Mammary epithelial cell (primary cell): ENCODE measurements at places on chromosomes 4 and X.
A peak's percentile ranks its signal among the peaks of the same experiment; 100 is the strongest.

GRCh38 chr4:17523662-17524061 is 8.7 kb downstream of the CLRN2 start:
- no peak for DNase-seq

DNA sequence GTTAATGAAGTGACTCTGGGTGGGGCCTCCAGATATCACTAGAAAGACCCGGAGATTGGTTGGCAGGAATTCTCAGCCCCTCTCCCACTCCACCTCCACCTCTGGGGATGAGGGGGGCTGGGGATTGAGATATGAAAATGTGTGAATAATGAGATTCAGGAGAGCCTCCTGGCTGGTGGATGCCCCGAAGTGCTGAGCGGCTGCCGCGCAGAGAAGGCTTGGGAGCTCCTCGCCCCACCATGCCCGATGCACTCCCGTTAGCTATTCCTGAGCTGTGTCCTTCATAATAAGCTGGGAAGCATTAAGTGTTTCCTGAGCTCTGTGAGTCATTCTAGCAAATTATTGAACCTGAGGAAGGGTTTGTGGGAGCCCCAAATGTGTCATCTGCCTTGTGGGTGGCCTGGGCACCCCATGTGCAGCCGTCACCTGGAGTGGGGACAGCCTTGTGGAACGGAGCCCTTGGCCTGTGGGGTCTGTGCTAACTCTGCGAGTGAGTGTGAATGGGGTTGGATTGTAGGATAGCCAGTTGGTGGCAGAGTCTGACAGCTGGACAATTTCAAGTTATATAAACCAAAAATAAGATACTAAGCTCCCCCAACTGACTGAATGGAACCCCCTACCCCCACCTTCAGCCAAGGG is 4.4 kb upstream of the MAEA start:
- no peak for DNase-seq

GRCh38 chrX:48785186-48785539 is 1.2 kb upstream of the GATA1 start:
- DNase-seq: no peak

DNA sequence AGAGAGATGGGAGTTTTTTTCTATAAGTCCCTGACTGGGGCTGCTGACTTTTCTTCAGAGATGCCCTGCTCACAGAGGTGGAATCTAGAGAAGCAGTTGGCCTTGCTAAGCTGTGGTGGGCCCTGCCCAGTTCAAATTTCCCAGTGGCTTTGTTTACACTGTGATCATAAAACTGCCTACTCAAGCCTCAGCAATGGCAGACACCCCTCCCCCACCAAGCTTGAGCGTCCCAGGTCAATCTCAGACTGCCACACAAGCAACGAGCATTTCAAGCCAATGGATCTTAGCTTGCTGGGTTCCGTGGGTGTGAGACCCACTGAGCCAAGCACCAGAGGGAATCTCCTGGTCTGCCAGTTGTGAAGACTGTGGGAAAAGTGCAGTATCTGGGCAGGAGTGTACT is 199.8 kb upstream of the WDFY3 start:
- DNase-seq: no peak

GRCh38 chr4:126470862-126471261 is 1156.1 kb downstream of the FAT4 start:
- no peak for DNase-seq

- DNase-seq: no peak
Observed at GRCh38 chr4:75031775-75032174, 98.9 kb downstream of the PARM1 start.

DNA sequence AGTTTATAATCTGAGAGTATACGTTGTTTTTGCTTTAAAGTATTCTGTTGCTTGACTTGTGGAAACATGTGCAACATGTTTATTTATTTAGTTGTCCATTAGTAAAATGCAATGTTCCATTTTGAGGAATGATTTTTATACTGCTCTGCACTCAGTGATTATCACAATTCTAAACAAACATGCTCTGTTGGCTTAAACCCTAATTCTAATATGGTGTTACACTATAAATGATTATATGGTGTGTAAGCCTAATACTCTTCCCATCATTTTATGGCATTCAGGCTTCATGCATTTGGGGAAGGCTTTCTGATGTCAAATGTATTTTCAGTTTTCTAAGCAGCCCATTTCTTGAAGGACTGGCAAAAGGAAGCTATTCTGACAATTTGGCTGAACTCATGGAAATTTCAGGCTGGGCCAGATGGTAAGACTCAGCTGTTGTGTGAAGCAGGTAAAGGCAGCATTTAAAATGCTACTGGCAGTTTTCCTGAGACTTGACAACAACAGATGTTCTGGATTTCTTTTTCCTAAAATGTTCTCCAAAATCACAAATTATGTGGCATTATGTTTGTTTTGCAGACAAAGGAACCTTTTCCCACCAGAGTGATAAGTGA is 336.7 kb upstream of the GNPDA2 start:
- no peak for DNase-seq

DNA sequence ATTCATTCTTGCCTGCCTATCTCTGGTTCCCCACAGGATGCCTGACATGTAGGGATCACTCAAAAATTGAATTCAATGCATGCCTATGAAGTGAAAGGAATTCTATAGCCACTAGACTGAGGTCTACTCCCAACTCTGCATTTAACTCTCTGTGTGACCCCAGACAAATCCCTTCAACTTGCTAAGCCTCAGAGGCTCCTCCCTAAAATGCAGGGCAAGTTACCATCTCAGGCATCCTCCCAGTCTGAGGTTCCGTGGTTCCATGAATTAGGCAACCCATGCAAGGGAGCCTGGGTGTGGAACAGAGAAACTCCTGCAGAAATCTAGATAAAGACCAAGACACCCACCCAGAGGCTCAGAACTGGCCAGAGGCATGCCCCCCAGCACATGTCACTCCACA is 6.6 kb downstream of the SRPX start:
- no peak for DNase-seq

DNA sequence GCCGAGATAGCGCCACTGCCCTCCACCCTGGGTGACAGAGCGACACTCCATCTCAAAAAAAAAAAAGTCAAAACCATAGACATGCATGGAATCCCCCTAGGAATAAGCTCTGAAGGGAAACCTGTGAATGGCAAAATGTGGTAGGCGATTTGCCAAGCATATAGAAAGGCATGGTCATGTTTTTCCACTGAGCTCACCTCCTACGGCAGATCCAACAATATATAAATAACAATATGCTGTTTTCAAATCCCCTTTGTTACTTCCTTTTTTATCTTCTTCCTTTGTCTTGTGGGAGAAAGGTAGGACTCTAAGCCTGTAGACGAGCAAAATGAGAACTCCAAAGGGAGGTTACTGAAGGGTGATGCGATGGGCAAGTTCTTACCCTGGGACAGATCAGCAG is 219.0 kb downstream of the PALLD start:
- DNase-seq: no peak

GRCh38 chrX:22118161-22118830 is 86.2 kb downstream of the PHEX start:
- DNase-seq: peak; percentile 26

DNA sequence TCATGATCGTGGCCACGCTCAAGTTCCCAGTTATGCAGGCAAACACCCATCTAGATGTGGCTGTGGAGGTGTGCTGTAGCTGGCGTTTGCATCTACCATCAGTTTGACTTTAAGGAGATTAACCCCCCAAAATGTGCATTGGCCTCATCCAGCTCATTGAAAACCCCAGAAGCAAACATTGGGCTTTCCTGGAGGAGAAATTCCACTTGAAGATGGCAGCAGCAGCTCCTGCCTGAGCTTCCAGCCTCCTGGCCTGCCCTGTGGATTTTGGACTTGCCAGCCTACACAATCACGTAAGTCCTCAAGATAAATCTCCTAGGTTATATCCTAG is 30.2 kb upstream of the SLC25A6 start:
- no peak for DNase-seq

DNA sequence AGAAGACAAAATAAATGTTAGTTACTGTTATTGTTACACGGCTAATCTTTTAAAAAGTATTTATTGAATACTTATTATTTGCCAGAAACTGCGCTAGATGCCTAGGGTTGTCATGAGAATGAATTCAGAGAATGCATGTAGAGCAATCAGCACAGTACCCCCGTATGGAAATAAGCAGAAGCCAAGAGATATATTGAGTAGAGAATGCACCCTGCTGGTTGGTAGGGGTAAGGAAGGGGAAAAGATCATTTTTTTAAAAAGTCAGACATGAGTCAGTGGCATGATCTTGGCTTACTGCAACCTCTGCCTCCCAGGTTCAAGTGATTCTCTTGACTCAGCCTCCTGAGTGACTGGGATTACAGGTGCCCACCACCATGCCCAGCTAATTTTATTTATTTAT is 13.1 kb upstream of the DRP2 start:
- DNase-seq: peak; percentile 32

DNA sequence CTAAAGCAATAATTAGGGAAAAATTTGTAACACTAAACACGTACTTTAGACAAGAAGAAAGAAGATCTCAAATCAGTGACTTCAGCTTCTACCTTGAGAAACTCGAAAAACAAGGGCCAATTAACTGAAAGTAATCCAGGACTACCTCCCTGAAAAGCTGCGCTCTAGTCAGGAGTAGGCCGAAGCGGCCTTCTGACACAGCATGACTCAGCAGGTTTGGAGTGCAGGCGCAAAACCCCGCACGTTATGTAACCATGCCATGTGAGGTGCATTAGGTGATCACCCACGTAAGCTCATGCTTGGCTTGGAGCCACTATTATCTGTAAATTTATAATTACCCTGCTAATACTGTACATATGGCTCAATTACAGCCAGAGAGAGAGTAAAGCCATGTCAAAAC is 52.8 kb upstream of the CCDC149 start:
- no peak for DNase-seq

- peak; percentile 61 for DNase-seq
Observed at GRCh38 chr4:57426779-57427395, 316.7 kb upstream of the IGFBP7 start.

- no peak for DNase-seq
Observed at GRCh38 chrX:48493890-48494364, 14.9 kb upstream of the PORCN start.

GRCh38 chrX:11558972-11559371 is 106.7 kb downstream of the ARHGAP6 start:
- DNase-seq: peak; percentile 3

GRCh38 chrX:154013614-154014360 is 5.9 kb downstream of the IRAK1 start:
- no peak for DNase-seq

DNA sequence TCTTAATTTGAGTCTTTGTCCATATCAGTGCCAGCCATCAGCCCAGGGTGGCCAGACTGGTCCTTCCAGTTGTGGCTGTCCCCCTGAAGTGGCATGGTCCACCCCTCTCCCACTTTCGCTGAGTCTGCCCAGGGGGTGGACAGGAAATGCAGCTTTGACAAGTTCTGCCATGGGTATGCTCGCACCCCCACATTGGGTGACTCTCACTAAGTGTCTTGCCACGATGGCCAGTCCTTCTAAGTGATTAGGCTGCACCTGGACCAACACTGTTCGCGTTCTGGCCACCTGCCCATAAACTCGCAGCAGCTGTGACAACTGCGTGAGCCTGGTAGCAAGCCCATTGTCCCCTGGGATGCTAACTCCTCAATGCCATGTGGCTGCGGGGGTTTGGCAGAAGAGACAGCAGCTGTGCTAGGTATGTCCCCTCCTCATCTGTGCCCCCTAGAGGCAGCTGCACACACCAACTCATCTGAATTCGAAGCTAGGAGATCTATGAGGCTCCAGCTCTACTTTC is 10.0 kb upstream of the LNX1 start:
- no peak for DNase-seq
